Sigmoid colon (tissue), 7 donors: ENCODE measurements at places on chromosomes 5 and 9.
A peak's percentile ranks its signal among the peaks of the same experiment; 100 is the strongest.

- no peak for DNase-seq
Measured at GRCh38 chr9:34396276-34397214, 19.8 kb upstream of the MYORG start.

DNA sequence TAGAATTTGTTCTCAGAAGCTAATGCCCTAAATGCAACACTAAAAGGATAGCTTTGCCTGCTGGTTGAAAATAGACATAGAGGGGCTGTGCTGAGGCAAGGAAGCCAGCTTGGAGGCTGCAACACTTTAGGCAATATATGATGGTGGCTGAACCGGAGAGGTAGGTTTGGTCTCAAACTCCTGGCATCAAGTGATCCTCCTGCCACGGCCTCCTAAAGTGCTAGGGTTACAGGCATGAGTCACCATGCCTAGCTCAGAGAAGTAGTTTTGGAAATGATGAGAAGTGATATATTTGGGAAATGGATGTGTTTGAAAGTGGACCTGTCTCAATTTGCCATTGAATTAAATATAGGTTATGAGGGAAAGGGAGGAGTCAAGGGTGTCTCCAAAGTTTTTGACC, 10.0 kb downstream of the DUSP1 start:
- no peak for DNase-seq

DNA sequence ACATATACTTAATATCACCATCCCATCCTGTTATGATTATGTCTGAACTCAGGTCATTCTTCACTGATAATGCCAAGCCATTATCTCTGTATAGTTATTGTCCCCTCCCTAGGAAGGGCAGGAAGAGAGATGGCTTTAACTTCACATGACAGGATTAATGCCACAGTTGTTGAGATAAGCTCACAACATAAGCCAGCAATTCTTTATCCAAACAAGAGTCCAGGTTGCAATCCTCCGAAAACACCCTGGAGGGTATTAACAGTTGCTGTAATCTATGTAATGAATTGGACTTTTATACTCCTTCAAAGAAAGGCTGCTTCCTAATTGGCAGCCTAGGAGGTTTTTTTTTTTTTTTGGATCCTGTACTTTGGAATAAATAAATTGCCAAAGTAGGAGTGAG, 779.4 kb downstream of the SEMA5A start:
- no peak for DNase-seq

- no peak for DNase-seq
Measured at GRCh38 chr9:82810915-82811314, 252.0 kb downstream of the RASEF start.

DNA sequence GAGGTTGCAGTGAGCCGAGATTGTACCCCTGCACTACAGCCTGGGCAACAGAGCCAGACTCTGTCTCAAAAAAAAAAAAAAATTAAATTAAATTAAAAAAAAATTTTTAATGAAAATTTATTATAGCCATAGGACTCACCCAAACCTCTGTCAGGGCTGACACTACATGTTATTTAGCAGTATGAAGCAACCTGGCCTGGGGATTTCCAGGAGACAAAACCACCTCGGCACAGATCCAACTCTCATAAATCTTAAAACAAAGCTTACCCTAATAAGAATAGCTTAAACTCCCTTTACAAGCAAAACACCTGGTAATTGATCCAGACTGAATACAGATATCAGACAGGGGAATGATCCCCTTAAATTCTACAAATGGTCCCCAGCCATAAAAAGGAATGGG, 38.4 kb downstream of the PPP1R2B start:
- DNase-seq: no peak

GRCh38 chr9:130824643-130825350, 10.3 kb upstream of the ABL1 start:
- DNase-seq: no peak

DNA sequence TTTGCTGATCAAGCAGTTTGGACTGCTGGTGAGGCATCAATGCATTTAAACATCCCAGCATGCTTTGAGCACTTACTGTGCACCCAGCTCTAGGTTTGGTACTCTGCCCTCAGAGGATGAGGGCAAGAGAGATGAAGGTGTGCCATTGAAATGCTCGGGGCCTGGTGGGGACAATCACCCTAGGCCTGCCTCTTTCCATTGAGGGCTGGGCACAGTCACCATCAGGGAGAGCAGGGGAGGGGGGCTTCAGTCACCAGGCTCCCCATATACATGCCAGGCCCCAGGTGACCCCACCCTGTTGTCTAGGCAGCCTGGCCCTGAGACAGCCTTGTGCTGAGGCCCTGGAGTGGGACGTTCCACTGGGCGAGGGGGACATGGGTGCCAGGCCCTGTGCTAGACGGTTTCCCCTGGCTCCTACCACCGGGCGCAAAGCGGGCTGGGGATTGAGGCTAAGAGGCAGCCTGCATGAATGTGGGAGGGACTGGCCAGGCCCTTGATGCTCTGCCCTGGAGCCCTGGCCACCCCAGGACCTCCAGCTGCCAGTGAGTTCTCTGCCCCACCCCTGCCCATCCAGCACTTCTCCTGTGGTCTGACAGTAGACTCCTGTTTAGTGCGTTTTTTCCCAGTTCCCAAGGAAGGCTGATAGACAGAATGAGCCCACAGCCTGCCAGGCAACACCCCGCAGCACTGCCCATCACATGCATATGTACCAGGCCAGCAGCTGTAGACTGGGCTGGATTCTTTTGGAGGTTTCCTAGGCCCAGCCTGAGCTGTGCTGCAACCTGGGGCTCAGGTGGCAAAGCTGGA, 18.9 kb downstream of the TCF7 start:
- DNase-seq: peak; percentile 50

DNA sequence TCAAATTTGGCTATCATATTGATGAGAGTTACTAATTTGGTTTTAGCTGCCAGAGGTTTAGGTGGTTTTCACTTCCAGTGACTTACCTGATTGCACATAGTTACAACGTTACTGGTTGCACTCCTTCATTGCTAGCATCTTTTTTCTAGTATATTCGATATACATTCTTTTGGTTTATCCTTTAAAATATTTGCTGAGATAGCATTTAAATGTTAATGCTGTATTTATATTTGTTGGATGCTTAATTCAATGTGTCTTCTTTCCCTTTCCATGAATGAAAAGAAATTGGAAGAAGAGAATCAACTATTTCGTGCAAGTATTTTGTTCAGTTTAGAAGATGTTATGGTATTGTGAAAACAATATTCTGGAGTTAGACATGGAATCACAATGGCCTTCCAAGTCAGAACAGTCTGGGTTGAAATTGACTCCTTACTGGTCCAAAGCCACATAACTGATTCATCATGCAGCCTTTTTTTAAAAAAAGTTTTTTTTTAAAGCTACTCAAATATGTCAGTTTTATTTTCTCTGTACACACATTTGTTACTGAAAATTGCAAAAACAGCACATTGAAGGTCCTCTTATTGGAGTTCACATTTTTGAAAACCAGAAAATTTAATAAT, 2.2 kb downstream of the SPIN1 start:
- DNase-seq: no peak

- DNase-seq: no peak
Measured at GRCh38 chr9:131457746-131458145, 45.0 kb upstream of the POMT1 start.

- DNase-seq: no peak
Measured at GRCh38 chr9:121689461-121690157, 38.2 kb downstream of the DAB2IP start.

GRCh38 chr9:84001621-84002020, 21.0 kb downstream of the RMI1 start:
- DNase-seq: no peak

DNA sequence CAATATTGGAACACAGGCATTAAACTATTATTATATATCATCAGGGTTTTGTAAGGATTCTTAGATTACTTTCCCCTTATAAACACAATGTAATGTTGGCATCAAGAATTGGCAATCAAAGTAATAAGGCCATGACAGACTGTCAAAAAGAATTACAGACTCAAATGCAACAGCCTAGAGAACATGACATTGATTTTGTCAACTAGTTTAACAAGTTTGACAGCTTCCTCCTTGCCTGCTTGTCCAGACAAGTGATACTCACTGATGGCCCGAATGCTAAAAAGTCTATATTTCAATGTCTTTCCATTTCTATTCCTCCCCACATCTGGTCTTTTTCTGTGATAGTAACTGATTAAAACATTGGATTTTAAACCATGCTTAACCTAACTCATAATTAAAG, 6.4 kb upstream of the ANKRD31 start:
- DNase-seq: no peak

DNA sequence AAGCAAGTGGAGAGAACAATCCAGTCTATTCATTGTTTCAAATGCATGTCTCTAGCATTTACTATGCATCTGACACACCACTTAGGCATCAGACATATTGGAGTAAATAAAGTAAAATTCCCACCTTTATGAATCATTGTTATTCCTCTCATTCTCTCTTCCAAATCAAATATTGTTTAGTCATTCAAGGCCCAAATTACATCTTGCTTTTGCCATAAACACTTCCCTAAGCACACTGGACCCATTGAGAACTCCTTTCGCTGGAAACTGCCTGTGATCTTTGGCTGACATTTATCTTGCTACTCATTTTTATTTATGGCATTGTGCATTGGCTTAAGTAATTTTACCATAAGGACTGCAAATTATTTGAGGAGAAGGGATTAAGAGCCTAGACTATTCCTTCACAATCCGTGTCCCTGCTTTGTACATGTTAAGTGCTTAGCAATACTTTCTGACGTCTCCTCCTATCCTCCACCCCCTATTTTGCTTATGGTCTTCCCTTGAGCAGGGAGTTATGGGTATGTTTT, 7.4 kb downstream of the C5orf46 start:
- no peak for DNase-seq

- no peak for DNase-seq
Measured at GRCh38 chr5:122815218-122815767, 30.1 kb upstream of the SNX24 start.

- DNase-seq: no peak
Measured at GRCh38 chr9:125707472-125707804, 430 bp upstream of the MAPKAP1 start.

GRCh38 chr5:173741087-173741486, 124.6 kb upstream of the BOD1 start:
- no peak for DNase-seq

DNA sequence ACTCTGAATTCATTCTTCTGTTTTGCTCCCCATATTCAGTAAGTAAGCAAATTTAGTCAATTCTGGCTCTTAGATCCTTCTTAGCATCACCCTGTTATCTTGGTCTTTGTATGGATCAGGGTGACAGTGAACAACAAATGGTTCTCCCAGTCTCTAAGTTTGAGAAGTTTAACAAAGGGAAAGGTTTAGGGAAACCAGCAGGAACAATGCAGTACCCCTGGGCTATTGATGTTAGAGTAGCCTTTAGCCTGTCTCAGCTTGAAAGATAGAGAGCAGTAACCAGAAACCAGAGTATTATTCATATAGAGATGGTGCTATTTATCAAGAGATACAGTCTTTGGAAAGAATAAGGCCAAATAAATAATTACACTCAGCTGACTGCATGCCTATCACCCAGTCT, 241.8 kb downstream of the CDH12 start:
- no peak for DNase-seq

GRCh38 chr5:95619096-95619495, 791 bp upstream of the GPR150 start:
- no peak for DNase-seq

- DNase-seq: no peak
Measured at GRCh38 chr9:95834281-95834907, 41.1 kb upstream of the ERCC6L2 start.

DNA sequence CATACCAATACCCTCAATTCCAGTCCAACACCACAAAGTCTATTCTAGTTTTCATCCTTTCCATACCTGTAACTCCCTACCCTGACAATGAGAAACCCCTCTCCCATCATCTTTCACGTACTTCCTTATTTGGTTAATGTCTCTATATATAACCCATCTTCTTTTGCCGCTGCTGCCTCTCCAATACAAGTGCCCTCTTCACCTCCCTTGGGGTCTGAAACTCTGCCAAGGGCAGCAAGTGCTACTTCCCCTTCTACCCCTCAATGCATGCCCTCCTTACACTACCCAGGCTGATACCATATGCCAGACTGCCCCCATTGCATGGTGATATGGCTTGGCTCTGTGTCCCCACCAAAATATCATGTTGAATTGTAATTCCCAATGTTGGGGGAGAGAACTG, 24.4 kb upstream of the SMIM15 start:
- no peak for DNase-seq

GRCh38 chr5:112935675-112936074, 13.6 kb upstream of the REEP5 start:
- DNase-seq: no peak

- DNase-seq: peak; percentile 39
Measured at GRCh38 chr5:135221187-135221473, 177.9 kb downstream of the MACROH2A1 start.

DNA sequence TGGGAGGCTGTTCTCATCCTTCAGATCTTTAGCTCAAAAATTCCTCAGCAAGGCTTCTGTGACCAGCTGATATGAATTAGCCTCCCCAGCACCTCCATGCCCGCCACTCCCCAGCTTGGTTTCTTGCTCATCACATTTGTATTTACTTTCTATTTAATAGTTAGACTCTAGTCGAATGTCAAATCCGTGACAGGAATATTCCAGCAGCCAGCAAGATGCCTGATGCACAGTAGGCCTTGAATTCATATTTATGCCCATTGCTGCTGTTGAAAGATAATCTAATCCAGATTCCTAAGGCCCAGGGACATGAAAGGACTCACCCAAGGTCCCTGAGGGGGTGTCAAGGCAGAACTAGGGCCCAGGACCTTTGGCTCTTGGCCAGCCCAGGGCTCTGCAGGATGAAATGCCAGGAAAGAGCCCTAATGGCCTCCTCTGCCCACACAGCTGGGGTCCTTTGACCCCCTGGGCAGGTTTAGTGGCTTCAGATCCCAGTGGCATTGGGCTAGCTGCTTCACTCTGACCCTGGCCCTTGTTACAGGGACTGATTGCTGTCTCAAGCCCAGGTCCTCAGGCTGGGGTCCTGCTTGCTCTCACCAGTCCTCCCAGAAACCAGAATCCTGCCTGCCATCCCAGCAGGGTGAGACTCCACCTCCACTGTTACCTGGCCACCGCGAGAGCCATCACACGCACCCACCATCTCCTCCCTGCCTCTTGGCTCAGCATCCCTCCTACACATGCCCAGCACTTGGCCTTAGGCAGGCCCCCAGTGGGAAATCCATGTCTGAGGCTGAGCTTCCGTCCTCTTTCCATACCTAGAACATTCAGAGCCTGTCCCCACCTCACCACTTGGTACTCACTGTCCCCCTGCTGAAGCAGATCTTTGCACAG, 7.3 kb downstream of the CSF1R start:
- no peak for DNase-seq

GRCh38 chr5:132779961-132780360, 2.9 kb upstream of the SEPTIN8 start:
- no peak for DNase-seq

- no peak for DNase-seq
Measured at GRCh38 chr9:128340691-128341434, 536 bp downstream of the SLC27A4 start.

GRCh38 chr9:81665322-81665871, 23.9 kb downstream of the TLE1 start:
- DNase-seq: no peak
